ENCODE measurements at places on chromosomes 4 and X.

DNA sequence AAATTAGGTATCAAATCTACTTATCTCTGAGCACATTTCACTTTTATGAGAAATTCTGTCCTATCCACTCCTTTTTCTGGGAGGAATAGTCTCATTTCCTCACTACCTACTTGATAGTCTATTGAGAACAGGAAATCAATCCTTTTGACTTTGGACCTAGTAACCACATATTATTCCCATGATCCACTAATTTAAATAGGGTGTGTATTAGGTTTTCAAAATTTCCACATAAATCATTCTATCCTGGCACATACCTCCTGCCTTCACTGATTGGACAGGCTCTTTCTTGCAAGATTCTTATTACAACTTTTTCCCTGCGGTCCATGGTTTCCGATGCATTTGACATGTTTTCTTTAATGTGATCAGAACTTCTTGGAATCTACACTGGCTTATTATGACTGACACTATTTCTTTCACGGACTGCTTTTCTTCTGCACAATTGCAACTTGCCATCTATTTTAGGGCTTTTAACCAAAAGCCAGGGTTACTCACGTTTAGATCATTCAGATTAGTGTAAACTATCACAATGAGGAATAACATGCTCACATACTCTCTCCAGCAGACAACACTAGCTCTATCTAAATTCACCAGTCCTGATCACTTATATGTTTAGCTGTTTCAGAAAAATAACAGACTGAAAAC lies 419.9 kb upstream of the SLIT2 start:
- DNase-seq, result no peak

GRCh38 chrX:102650903-102651241 lies 411 bp upstream of the GPRASP1 start:
- DNase-seq, result no peak

DNA sequence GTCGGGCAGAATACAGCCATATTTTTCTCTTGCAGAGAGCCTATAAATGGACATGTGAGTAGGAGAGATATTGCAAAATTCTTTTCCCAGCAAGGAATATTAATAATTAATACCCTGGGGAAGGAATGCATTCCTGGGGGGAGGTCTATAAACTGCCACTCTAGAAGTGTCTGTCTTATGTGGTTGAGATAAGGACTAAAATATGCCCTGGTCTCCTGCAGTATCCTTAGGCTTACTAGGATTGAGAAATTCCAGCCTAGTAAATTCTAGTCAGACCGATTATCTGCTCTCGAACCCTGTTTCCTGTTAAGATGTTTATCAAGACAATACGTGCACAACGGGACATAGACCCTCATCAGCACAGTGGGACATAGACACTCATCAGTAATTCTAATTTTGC lies 872.6 kb downstream of the FSTL5 start:
- DNase-seq, result no peak

GRCh38 chr4:43456383-43456782 lies 563.9 kb downstream of the GRXCR1 start:
- DNase-seq, result no peak

GRCh38 chrX:40279762-40280161 lies 182.0 kb upstream of the BCOR start:
- DNase-seq, result no peak

- DNase-seq, result no peak
These were observed 52.6 kb upstream of the RBPJ start for GRCh38 chr4:26268246-26268645.

DNA sequence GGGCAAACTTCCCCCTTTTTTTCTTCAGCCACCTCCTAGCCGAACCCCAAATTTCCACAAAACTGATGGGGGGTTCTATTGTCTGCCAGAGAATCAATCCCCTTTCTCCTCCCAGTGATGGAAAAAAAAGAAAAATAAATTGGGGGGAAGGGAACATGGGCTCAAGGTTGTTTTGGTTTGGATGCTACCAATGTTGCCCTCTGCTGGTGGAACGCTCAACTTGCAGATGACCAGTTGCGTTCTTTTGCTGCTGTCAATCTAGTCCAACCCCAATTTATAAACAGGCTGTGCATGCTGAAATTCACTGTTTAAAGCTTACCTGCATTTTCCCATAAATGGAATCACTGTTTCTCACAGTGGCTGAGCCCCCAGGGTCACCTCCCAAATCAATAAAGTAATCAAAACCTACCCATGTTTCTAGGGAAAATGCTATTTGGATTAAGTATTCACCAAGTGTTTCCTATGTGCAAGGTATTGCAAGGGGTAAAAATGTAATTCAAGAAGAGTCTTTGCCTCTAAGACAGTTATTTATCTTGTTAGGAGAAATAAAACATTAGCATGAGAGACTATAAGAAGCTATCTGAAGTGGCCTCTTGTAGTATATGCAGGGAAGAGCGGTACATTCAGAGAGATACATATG lies 116.7 kb upstream of the TMEM164 start:
- no peak for DNase-seq

DNA sequence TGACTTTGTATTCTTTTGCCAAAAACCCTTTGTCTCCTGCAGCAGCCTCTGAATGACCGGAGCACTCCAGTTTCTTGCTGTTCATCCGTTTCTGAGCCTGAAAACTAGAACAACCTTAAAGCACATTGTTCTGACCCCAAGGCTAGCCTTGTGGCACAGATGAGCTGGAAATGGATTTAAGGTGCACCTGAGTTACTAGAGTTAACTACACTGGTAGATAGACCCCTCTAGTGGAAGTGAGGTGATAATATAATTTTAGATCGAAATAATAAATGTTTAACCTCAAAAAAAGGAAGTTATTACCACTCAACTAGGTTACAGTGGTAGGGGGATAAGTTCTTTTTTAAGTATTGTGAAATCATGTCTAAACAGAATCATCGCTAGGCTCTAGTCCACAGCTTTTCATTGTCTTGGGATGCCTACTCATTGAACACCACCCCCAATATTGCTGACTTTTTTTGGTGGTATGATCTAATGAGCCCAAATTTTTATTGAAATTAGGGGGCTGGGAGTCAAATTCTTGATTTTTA lies 2.7 kb downstream of the PLS3 start:
- no peak for DNase-seq

DNA sequence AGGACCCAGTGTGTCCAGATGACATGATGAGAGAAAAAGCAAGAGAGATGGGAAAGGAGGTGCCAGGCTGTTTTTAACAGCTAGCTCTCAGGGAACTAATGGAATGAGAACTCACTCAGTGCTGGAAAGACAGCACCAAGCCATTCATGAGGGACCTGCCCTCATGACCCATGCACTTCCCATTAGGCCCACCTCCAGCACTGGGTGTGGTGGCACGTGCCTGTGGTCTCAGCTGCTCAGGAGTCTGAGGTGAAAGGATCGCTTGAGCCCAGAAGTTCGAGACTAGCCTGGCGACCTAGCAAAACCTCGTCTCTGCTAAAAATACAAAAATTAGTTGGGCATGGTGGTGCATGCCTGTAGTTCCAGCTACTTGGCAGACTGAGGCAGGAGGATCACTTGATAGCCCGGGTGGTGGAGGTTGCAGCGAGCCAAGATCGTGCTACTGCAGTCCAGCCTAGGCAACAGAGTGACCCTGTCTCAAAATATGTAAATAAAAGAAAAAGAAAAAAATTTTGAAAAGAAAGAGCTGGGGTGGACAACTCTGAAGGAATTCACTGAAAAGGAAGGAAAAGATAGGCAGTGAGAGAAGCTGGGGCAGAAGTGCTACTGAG lies 50.9 kb downstream of the FAM193A start:
- DNase-seq, result no peak

DNA sequence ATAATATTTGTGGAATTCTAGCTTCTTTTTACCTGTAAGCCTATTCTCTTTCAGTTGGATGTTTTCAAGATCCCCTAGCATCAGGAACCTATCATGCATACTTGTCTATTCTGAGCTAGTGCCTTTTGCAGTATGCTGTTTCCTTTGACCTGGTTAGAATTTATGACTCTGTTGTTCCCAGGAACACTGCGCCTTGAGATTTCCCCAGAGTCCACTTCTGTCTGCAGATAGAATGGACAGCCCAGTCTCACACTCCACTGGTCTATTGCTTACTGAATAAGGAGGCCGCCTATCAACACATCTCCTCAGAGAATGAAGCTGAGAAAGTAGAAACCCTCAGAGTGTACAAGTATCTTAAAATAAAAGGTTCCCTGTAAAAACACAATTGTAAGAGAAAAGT lies 465.1 kb upstream of the GALNTL6 start:
- no peak for DNase-seq

DNA sequence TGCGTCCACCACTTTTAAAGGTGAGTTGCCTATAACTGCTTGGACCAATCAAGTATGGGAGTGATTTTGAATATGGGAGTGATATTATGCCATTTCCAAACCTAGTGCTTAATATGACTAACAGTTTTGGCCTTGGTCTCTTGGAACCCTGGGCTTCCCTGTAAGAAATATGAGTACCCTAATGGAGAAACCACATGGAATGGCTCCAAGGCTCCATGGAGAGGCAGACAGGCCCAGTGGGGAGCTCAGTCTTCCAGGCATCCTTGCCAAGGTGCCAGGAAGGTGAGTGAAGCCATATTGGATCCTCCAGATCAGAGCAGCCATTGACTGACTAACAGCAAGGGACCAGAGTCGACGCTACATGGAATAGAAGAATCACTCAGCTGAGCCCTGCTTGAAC lies 53.2 kb downstream of the MAML3 start:
- no peak for DNase-seq

DNA sequence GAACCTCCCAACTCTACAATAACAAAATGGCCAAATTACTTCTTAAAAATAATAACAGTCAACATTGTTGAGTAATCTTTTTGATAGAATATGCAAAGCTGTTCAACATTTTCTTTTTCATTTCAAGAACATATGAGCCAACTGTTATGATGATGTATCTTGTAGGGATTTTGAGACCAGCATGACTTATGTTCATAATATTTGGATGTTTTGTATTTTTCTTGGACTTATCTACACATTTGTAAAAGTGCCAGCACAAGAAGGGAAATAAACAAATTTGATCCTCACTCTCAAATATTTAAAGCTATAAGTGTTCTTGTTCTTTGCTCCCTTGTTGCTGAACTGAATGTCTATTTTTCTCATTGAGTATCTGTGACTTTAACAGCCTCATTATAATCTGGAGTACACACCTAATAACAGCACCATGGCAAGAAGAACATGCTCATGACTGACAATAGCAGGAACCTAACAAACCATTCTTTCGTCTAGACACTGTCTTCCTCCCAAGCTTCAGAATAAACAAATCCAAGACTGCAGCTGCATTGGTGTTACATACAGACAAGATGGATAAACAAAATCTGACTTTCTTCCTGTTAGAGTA lies 1049.7 kb downstream of the FAT4 start:
- no peak for DNase-seq

DNA sequence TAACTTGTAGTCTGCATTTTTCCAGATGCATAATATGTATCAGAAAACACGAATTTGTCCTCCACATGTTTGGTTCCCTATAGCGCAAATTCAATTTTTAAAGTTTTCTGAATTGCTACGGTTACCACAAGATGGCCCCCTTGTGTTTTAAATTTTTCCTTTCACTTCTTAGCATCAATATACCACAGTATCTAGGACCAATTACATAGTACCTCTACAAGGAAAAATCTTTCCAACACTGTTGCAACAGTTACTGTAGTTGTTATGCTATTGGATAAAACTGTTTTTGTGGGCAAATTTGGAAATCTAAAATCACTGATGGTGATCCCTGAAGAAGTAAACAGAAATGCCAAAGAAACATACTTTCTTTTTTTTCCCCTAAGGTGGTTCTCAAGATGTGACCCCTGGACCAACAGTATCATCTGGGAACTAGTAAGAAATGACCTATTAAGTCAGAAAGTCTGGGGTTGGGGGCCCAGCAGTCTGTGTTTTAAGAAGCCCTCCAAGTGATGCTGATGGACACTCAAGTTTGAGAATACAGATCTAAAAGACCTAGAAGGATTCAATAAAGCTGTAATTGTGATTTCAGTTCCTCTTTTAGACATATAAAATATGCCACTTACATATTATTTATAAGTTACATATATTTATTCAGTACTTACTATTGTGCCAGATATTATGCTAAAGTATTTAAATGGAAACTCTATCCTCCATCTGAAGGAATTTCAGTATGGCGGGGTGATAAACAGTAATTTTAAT lies 3.1 kb downstream of the ZGRF1 start:
- DNase-seq, result no peak

GRCh38 chrX:155056877-155057792 lies 13.8 kb downstream of the CMC4 start:
- no peak for DNase-seq

GRCh38 chrX:44036336-44036735 lies 63.1 kb upstream of the NDP start:
- DNase-seq, result no peak

- DNase-seq, result no peak
These were observed 149.3 kb downstream of the SPRY1 start for GRCh38 chr4:123545667-123546572.

DNA sequence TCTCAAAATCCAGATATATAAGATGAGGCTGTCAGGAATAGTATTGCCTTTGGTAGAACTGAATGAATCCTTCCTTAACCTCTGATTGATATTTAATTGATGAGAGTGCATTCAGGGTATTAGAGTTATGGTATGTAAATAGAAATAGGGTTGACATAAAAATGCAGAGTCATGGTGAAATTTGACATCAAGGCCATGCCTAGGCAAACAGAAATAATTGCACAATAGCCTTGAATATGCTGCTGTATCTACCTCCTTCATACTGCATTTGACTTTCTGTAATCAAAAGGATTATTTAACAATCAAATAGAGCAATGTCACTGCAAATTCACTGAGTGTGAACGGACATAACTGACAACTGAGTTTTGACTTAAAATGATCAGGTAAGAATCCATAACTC lies 1316.3 kb downstream of the STIM2 start:
- DNase-seq, result no peak

DNA sequence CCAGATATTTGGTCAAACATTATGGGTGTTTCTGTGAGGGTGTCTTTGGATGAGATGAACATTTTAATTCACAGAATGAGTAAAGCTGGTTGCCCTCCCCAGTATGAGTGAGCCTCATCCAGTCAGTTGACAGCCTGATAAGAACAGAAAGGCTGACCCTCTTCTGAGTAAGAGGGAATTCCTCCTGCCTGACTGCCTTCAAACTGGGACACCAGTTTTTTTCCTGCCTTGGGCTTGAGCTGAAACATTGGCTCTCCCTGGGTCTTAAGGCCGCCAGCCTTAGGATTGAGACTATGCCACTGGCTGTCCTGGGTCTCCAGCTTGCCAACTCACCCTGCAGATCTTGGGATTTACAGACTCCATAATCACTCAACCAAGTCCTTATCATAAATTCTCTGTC lies 14.5 kb upstream of the MAML3 start:
- DNase-seq, result no peak

GRCh38 chr4:151930372-151930771 lies 169.6 kb upstream of the GATB start:
- DNase-seq, result no peak

DNA sequence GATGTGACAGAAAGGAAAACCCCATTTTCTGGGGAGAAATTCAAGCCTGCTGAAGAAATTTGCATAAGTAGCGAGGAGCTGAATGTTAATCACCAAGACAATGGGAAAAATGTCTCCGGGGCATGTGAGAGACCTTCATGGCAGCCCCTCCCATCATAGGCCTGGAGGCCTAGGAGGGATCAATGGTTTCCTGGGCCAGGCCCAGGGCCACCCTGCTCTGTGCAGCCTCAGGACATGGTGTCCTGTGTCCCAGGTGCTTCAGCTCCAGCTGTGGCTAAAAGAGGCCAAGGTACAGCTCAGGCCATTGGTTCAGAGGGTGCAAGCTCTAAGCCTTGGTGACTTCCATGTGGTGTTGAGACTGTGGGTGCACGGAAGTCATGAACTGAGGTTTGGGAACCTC lies 31.2 kb downstream of the ETDB start:
- DNase-seq, result no peak

Measured in cortex of kidney (tissue), 1 donor.